Fibroblast of gingiva (primary cell): ENCODE measurements at places on chromosomes 7 and 10.
A peak's percentile ranks its signal among the peaks of the same experiment; 100 is the strongest.

- DNase-seq: no peak
These were observed 4.7 kb downstream of the COPS6 start for GRCh38 chr7:100093498-100093897.

DNA sequence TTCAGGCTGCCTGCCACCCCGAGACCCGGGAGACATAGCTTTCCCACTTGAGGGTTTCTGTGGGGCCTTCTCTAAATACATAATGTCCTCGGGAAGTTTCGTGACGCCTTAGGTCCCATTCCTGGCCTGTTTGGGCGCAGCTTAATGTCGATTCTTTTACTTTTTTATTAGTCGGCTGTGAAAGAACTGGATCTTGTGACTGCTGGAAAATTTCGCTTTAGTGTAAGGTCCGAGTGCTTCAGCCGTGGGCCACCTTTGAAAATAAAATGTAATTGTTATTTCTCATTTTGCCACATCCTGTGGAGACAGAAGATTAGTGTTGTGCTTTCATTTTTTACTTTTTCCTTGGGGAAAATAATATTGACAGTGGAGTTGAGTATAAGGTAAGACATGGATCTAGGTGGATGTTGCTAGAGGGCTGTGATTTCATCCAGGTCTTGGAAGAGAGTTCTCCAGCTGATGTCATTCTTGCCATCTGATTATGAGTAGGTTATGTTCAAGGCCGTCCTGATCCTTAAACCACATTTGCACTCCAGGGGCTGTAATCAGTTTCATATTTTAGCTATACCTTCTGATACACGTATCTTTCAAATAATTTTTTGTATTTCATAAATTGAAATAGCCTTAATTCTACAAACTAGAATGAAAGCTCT, 830 bp downstream of the RAB18 start:
- DNase-seq: peak; percentile 8

DNA sequence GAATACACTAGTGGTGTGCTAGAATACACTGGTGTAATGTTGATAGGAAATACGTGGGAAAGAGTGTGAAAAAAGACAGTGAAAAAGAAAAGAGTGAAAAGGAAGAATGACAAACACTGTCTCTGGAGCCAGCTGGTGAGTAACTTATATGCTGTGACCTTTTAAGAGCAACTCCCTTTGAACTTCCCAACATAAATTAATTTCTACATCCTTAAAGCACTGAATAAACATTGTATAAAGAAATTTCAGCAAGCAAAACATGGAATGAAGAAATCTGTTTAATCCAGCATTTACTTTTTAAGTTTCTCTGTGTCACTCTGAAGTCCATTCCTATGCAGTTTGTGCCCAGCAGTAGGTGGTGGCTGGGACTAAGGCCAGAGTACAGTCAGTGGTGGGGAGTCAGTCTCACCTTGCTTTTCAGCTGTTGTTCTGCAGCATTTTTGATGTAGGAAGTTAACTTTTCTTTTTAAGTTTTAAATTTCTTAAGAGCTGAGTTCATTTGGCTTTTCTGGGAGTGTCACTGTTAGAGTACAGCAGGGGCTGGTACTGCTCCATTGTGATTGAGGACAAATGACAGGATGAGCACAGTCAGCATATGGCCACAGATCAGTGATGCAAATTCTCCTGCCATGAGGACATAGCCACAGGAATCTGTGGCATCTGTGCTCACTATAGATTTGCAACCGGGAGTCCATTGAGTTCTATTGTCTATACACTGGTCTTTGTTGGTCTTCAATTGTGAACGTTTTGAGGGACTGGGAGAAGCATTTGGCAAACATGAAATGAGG, 321.8 kb downstream of the ZNF248 start:
- DNase-seq: no peak

- no peak for DNase-seq
These were observed 45.0 kb downstream of the ZCCHC24 start for GRCh38 chr10:79400146-79401004.

DNA sequence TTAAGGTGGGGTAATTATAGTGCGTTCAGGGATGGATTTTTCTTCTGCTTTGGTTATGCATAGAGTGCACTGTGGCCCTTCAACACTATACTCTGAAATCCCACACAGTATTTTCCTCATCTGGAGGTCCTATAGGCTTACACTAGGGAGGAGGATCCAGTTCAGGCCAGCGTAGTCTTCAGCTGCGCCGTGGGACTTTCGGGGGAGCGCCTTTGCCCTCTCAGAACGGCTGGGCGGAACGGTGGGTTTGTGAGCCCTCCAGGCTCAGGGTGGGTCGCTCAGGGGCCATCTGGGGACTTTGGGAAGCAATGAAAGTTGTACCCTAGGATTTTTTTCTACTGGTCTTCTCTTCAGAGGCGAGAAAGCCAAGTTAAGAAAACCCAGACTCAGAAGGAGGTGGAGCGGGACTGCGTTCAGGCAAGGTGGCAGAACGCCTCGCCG, 652 bp upstream of the VPS26A start:
- DNase-seq: peak; percentile 60

DNA sequence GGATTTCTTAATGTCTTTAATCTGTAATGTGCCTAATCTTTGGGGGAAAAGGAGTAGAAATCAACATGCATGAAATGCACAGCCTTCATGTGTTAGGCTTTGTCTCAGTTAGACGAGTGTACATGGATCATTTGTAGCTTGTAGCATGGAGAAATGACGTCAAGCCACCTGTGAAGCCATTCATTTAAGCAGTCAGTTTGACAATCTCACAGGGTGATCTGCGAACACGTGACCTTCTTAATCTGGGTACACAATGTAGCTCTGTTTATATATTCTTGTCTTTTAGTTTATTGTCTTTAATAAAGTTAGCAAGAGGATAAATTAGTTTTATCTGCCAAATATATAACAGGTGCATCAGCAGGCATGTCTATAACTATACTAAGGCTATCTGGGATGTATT, 351.9 kb upstream of the LRGUK start:
- DNase-seq: no peak

DNA sequence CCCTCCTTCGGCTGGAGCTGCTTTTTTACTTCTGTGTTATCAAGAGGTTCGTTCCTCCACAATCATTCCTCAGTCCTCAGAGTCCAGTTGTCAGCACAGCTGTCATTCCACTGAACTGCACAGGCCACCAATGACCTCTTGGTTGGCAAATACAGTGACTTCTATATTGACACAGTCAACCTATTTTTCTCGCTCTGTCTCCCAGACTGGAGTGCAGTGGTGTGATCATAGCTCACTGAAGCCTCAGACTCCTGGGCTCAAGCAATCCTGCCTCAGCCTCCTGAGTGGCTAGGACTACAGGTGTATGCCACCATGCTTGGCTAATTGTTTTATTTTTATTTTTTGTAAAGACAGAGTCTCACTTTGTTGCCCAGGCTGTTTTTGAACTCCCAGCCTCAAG, 27.7 kb downstream of the CRCP start:
- DNase-seq: no peak

DNA sequence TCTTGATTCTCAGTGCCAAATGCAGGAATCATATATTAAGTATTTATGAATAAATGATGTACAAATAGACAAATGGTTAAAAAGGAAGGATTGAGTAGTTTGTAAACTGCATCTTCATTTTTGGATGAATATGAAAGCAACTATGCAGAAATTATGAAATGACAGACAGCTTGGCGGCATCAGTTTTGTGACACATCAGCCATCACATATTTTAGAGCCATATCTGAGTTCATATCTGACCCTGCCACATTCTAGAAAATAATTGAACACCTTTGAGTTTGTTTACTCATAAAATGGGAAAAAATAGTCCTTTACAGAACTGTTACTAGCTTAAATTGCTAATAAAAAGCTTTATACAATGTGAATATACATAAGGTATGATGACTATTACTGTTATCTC, 448.2 kb downstream of the KIF20B start:
- no peak for DNase-seq

DNA sequence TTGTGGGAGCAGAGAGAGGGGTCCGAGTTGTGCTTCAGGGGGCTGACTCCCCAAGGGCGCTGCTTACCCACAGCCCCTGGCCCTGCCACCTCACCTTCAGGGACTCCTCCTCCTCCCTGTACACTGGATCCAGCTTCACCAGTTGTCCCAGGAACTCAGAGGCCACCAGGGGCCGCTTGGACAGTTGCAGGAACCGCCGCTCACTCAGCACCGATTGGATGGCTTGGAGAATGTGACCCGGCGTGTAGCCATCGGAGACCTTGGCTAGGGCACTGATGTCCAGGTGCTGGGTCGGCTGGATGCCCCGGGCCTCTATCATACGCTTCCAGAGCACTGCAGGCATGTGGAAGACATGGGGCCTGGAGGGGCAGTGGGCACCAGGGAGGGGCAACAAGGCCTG, 4.5 kb upstream of the ASB10 start:
- no peak for DNase-seq

GRCh38 chr10:32338262-32338661, 8.7 kb downstream of the EPC1 start:
- DNase-seq: no peak

GRCh38 chr7:67391168-67391567, 394.5 kb downstream of the TYW1 start:
- DNase-seq: no peak

- no peak for DNase-seq
These were observed 75.7 kb downstream of the MICALL2 start for GRCh38 chr7:1383398-1384112.

GRCh38 chr10:133264461-133264860, 12.2 kb downstream of the ADAM8 start:
- no peak for DNase-seq

GRCh38 chr10:81270051-81270450, 604.9 kb upstream of the NRG3 start:
- no peak for DNase-seq

GRCh38 chr10:12839941-12840611, 161.4 kb downstream of the CCDC3 start:
- DNase-seq: no peak

DNA sequence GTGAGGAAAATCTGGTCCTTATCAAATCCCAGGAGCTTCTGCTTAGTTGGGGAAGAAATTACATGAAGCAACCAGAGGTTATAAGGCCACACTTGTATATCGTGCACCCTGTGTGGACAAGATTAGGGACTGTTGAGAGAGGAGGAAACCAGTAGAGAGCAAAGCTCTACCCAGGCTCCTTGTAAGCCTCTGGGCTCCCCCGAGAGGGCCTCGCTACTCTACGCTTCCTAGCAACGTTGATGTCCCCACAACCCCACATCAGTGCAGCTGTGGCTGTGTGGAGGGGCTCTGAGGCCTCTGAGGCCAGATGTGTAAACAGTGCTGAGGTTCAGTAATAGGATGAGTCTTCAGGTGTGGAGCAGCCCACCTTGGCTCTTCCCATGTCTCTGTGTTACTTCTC, 16.0 kb downstream of the HIF1AN start:
- no peak for DNase-seq

GRCh38 chr7:129824291-129825208, 128.2 kb downstream of the UBE2H start:
- no peak for DNase-seq

GRCh38 chr10:127135844-127136577, 60.4 kb downstream of the INSYN2A start:
- DNase-seq: no peak

DNA sequence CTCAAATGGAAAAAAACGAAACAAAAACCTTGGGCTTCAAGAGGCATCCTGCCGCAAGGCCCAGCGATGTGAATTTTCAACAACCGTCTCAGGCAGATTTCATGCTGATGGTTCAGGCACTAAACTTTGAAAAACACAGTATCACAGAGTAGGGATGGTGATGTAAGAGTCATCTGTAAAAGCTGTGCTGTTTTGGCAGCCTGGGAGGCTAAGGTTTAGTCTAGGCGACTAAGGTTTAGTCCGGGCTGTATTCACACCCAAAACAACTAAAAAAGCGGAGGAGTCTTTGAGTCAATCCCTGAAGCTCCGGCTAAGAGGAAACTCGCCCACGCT, 420 bp upstream of the MINPP1 start:
- DNase-seq: peak; percentile 2

DNA sequence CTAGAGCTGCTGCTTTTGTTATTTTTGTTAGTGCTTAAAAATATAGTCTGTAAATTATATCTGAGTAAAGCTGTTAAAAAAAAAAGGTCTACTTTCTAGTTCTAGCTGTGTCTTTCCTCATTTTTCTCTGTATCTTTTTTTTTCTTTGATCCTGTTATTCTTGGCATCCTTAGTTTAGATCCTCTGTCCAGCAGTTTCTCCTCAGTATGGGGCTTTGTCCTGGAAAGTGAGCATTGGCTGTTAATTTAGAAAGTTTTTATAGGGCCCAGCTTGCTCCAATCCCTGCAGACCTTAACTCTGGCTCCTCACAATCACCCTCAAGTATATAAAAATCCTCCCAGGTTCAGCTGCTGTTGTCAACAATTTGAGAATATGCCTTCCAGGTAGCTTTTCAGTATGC, 23.5 kb downstream of the DDX50 start:
- no peak for DNase-seq

GRCh38 chr7:22001345-22002004, 55.8 kb upstream of the CDCA7L start:
- DNase-seq: peak; percentile 43

- peak; percentile 28 for DNase-seq
These were observed 43.6 kb downstream of the SYPL1 start for GRCh38 chr7:106068538-106068961.

DNA sequence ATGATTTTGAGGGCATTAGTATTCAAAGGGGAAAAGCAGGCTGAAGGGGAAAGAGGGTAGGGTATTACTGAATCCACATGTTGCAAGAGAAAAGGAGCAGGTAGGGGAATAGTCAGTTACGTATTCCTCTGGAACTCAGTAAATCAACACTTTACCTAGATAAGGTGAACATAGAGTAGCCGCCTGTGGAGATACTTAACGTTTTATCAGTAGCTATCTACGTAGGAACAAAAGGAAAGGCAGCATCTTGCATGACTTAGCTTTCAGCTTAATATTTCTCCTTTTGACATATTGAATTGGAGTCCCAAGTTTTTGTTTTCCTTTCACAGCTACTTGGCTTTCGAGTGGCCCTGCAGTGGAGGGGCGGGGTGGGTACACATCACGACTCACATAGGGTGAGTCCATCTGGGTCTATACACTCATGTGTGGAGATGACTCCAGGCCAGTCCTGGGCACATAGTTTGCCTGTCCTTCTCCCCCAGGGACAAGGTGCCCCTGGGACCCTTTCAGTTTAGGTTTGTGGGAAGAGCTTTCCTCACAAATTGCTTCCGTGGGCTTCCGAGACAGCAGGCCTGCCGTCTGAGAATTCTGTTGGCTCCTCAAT, 48.1 kb downstream of the CCNY start:
- no peak for DNase-seq

DNA sequence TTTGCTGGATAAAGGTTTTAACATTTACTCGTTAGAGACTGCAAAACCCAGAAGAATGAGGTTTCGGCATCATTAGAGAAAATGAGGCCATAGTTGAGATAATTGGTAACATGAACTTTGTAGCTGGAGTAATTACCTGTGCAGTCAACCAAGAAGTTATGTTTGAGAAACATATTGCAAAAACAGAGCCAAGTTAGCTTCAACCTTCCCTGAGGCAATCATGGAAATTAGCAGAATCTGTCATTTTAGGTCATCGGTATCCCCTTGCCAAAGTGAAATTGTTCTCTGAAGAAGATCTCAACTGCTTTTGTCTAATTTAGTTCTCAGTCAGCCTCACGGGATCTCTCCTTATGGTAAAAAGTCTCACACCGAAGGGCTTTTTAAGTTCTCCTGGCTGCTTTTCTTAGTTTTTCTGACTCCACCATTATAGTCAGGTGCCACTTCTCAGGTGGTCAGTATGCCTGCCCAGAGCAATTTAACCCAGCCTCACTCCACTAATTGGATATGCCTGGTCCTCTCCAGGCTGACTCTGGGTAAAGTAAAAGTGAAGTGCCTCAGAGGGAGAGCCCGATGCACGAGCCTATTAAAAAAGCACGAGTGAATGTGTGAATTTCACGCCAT, 52.5 kb downstream of the NRCAM start:
- DNase-seq: peak; percentile 75
